ENCODE measurements at places on chromosomes 7 and 10. TPM values are rescaled to one million over a fixed set of nuclear protein-coding genes. Genes with fewer than 3 reads are reported as not detected.

Gene OR2AE1
- not detected for polyA plus RNA-seq

Gene ZNF716
- not detected for polyA plus RNA-seq

Gene EBLN1
- not detected for polyA plus RNA-seq

Gene SEMA3A
- 17.0 TPM for polyA plus RNA-seq

Gene CUZD1
- polyA plus RNA-seq, result not detected

Data from Purkinje cell (primary cell).